ENCODE measurements at places on chromosomes 4 and X.
A peak's percentile ranks its signal among the peaks of the same experiment; 100 is the strongest.

DNA sequence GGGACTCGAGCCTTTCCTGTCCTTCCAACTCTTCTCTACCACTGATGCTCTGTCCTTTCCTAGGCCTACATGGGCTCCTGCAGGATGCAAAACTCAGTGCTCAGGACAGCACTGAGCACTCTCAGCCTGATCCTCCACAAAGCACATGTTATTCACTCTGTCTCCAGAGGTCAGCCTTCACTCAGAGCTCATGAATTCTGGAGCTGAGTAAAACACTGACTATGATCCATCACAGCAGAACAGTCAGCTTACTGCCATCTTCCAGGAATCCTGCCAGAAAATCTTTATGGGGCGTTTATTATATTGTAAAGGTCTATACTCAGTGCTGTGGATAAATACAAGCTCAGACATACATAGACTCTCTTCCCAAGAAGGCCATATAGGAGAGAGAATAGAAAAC, 121.5 kb upstream of the CPEB2 start:
- DNase-seq = no peak

- DNase-seq = peak; percentile 8
Observed at GRCh38 chrX:130330706-130331105, 9.0 kb upstream of the SLC25A14 start.

DNA sequence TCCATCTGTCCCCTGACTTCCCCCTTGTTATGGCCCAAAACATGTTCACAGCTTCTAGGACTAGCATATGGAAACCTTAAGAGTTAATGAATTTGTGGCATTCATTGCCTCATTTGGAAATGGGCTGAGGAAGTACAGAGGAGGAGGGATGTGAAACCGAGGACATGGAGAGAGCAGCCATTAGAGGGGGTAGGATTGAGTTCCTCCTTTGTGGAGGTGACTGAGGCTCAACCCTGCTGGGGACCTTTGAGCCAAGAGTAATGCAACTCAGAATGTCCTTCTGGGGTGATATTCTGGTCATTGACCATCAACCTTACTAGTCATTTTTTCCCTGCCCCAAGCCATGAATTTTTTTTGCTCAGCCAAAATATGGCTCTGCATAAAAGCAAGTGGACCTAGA, 109.4 kb downstream of the ZNF518B start:
- no peak for DNase-seq

- no peak for DNase-seq
Observed at GRCh38 chr4:121669163-121669550, 27.6 kb downstream of the ANXA5 start.

DNA sequence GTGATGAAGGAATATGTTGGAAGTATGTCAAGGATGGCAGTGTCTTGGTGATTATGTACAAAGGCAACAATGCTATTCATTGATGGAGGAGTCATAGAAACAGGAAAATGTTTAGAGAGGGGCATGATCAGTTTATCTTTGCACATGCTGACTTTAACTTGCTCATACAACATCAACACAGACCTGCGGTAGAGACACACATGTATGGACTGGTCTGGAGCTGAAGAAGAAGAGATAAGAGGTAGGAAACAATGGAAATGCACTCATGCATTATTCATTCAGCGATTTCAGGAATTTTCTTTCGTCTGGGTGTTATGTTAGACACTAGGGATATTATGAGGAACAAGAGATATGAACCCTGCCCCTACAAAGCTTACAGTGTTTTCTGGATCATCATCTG, 1252.3 kb upstream of the TENM3 start:
- no peak for DNase-seq

DNA sequence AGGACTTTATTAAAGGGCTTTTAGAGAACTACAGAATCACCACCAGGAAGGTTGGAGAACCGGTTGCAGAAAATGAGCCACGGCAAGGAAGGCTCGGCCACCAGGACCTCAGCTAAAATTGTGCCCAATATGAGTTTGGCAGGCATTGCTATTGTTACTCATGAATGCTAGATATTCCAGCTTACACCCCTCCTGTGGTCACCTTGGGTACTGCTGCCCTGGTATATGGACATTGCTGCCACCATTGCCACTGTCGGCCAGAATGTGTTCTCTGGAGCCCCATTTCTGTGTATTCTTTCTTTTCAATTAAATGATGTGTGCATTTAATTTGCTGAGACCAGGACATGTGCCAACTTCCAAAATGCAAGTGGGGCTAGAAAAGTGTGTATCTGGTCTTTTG, 626.7 kb upstream of the BOD1L1 start:
- peak; percentile 2 for DNase-seq

DNA sequence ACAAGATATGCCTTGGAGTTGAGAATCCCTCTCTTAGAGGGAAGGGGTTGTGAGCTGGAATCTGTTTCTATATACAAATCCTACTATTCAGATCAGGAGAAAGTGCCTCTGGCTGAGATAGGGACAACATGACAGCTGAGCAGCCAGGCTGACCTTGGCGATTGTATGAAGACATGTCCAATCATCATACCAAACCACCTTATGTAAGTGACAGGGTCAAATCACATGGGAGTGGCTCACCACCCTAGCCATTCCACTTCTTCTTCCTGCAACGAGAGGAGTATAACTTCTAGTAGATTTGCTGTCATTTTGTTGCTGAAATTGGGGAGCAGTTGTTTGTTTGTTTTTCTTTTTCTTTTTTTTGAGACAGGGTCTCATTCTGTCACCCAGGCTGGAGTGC, 48.3 kb upstream of the TMEM150C start:
- DNase-seq = no peak

GRCh38 chrX:816411-816810, 185.8 kb downstream of the SHOX start:
- no peak for DNase-seq

DNA sequence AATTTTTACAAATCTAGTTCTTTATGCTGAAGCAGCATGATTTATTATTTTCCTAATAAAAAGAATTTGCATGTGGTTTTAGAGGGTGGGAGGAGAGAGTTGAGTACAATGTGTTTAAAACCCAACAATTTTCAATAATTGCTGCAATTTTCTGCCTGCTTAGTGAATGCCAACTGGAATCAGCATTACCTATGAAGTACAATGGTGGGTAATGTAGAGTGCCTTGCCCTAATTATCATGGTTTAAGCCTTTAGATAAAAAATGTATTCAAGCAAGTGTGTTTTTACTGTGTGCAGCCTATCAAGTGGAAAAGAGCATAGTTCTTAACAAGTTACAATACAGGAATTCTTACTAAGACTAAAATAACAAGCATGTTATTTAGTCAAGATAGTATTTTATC, 77.9 kb upstream of the ANKRD50 start:
- DNase-seq = no peak

DNA sequence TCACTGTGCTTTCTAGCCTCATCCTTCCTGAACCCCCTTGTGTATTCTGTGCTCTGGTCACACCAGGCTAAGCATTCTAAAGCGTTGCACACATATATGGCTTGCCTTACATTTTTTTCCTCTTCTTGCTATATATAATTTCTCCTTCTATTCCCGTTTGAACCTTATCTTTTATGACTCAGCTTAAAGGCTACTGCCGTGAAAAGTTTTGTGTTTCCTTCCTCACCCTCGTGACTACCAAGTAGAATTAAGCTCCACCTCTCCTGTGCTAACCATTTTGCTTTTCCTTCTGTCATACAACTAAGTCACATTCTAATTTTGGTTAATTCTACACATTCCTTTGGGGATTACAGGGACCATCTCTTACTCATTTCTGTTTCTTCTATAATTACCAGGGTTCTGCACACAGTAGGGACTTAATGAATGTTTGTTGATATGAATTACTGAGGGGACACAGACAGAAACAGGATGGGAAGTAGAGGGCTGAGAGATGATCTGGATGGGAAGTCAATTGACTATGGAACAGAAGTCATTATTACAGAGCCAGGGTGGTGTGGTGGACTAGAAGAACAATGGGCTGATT, 67.1 kb downstream of the DOCK11 start:
- DNase-seq = no peak

GRCh38 chr4:189305500-189305899, 635.2 kb upstream of the FRG1 start:
- DNase-seq = no peak

- DNase-seq = no peak
Observed at GRCh38 chrX:132333351-132333750, 114.1 kb upstream of the RAP2C start.

DNA sequence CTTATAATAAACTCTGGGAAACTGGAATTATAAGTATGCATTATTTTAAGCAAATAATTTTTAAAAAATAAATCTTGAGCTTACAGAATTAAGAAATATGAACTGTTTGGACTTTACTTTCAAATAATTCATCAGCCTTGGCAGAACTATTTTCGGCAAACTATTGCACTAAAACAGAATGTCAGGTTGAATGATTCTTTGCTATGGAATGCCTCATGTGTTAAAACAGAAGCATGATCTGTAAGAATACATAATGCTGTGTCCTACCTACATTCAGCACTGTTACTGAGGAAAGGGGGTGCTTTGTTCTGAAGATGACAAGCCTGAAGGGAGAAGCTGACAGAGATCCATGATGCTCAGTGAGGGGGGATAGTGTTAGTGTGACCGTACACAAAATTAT, 55.6 kb upstream of the EXOC1L start:
- DNase-seq = no peak

- no peak for DNase-seq
Observed at GRCh38 chr4:6044805-6045204, 26.6 kb upstream of the C4orf50 start.

- DNase-seq = no peak
Observed at GRCh38 chrX:111492085-111492484, 19.4 kb upstream of the SERTM2 start.

- DNase-seq = no peak
Observed at GRCh38 chrX:69176053-69176452, 10.8 kb upstream of the PJA1 start.

DNA sequence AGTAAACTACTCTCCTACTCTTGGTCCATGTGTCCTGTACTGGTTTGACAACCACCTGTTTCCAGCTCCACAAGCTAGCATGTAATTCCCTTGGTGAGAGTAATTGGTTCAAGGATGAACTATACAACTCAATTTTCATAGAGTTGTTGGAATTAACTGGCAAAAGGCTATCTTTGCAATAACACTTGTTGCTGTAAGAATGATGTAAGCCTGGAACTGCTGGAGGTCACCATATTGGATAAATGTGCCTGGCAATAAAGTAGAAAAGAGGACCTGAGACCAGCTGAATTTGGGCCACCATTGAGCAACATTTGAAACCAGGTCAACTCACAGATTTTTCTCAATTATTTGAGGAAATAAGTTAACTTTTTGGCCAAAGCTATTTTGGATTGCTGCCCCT, 175.5 kb downstream of the CAMK2D start:
- no peak for DNase-seq

DNA sequence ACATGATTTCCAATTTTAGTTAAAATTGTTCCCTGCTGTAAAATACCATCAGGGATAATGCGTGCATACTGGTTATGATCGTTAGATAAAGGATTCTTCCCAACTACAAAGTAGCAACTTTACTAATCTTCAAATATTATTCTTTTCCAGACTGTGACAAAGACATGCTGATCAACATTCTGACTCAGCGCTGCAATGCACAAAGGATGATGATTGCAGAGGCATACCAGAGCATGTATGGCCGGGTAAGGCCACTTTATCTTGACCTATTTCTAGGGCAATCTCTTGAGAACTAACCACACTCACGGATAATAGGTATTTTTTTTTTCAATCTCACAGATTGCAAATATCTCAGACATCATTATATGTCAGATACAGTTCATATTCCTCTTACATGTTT, 47.0 kb downstream of the ANXA10 start:
- DNase-seq = no peak

DNA sequence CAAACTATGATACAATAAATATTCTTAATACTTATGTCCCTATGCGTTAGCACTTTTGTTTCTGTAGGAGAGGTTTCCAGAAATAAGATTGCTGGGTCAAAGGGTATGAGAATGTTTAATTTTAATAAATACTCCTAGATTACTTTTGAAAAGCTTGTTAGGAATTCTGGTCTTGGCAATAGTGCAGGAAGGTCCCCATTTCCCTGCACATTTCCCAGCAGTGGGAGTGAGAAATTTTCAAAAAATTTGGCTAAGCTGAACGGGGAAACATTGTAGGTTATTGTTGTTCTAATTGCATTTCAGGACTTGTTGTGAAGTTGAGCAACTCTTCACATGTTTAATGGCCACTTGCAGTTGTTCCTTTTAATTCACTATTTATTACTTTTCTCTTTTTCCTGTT, 27.1 kb downstream of the IGFBP7 start:
- DNase-seq = no peak

DNA sequence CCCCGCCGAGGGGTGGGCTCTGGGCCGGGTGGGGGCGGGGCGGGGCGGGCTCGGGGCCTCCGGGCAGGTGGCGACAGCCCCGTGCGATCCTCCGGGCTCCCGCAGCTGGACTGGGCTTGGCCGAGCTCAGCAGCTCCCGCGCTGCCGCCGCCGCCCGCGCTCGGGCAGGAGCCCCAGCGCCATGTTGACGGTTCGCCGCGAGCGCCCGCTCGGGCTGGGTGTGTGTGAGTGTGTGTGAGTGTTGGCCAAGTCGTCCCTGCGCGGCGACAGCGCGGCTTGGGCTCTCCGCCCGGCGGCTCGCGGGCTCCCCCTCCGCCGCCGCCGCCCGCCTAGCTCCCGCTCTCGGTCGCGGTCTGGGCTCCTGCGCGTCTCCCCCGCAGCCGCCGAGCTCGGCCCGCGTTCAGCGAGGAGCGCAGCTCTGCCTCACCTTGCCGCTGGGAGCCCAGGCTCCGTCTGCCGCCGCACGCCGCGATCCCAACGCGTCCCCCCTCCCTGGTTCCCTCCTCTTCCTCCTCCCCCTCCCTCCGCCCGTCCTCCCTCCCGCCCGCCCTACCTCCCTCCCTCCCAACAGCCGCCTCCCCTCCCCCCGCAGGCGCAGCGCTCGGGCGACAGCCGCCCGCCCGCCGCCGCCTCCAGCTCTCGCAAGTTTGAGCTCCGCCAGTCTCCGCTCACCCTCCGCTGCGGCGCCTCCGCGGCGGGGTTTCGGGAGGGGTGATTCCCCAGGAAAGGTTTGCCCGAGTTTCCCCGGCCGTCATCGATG, at the start of gene BCOR:
Gene BCOR (minus strand): TSS at position 455 of the 760 bp plus-strand sequence. CDS start 20,029 bp downstream, outside the sequence.
- DNase-seq = peak; percentile 40

DNA sequence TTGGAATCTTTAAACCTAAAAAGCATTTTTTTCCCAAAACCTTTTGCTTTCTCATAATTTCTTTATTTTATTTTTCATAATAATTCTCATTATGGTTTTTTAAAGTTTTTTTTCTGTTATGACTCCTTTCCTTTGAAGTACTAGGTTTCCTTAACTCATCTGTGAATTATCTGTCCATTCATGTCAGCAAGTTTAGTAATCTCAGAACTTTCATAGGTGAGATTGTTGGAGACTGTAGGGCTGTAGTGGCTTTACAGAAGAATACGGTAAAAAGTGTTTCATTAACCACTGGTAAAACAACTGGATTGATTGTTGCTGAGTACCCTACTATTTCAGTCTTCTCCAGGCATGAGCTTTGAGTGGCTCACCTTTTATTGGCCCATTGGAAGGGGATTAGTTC, 361.7 kb upstream of the PPP1R2C start:
- DNase-seq = no peak

Data from NCI-H2029 (cell line).